Stimulated activated CD8-positive, alpha-beta memory T cell treated with anti-CD3 and anti-CD28 coated beads, Interleukin-4, amount 100 ng/mL, for 1 hour (primary cell): ENCODE measurements at places on chromosomes 1 and 21.

- DNase-seq = no peak
Measured at GRCh38 chr1:95953015-95953414, 719.0 kb downstream of the RWDD3 start.

- DNase-seq = no peak
Measured at GRCh38 chr1:116769561-116769977, 15.3 kb downstream of the CD2 start.

GRCh38 chr1:57473448-57473847 is 49.6 kb upstream of the DAB1 start:
- no peak for DNase-seq

DNA sequence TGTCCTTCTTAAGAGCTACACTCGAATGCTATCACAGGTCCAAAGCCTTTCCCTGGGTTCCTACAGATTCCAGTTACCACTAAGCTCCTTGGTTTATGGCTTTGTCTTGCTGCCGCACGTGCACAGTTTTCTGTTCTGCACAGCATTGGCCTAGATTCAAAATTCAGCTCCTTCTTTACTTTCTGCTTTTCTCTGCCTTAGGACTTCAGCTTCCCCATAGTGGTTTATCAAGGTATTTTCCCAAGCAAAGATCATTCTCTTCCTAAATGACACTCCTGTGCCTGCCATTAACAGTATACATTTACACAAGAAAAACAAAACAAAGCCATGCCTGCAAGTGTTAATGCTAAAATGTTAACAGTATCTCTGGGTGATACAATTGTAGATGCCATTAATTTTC is 41.8 kb downstream of the PTPRU start:
- no peak for DNase-seq

DNA sequence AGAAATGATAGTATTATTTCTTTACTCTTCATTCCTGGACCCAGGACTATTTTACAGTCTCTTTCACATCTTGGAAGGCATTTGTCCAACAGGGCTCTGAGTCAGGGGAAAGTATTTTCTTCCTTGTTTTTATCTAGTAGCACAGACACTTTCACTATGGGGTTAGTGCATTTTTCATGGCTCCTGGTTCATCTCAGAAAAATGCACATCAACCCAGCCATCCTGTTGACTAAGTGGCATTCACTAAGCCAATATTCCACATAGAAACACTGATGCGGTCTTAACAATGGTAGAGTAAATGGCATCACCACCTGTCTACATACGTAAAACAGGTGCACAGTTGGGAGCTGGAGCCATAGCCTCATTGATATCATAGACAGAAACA is 87.4 kb upstream of the C1orf21 start:
- no peak for DNase-seq

GRCh38 chr1:207352554-207352953 is 31.1 kb downstream of the CD55 start:
- DNase-seq = no peak

- no peak for DNase-seq
Measured at GRCh38 chr1:230610589-230610988, 31.7 kb upstream of the COG2 start.

DNA sequence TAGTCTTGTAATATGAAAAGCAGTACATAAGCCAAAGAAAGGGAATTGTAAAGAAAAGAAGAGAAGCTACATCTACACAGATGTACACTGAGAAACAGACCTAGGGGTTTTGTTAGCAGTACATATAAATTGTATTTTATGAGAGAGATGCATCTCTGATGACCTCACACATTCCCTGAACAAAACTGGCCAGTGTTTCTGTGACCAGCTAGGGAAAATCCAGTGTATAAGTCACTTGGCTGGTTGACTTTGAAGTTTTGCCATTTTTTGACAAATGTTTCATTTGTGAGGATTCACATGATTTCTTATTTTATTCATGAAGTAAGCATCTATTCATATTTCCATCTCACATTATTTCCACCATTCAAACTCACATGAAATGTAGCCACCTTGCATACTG is 28.3 kb upstream of the DYNLT5 start:
- DNase-seq = no peak

DNA sequence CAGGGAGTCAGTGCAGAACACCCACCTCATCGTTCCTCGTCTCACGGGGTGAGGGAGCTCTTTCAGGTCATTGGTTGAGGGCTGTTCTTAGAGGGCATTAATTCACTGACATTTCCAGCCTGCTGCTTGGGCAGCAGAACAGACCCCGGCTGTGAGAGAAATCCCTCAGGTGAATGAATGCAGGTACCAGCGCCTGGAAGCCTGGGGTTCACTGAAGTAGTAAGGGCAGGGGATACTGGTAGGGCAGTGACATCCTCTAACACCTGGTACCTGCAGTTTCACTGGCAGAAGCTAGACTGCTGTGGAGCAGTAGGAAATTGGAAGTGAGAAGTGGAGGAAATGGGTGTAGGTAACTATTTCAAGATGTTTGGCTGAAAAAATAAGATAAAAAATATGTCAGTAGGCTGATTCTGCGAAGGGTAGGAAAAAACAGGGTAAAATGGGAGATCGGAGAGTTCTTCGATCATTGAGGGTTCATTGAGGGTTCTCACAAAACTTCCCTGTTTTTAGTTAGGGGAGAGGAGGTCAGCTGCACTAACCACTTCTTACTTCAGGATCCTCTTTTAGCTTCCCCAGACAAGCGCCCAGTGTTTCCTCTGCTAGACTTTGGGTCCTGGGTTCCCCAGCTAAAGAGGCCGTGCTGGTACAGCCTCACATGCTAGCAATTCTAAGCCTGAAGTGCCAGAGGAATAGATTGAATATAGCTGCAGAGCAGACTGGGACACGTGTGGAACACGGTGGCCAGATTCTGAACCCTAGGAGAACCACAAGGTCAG is 55.2 kb downstream of the RNF220 start:
- no peak for DNase-seq
